ENCODE measurements at places on chromosomes 11 and 22.

GRCh38 chr11:12076840-12077534, 33.4 kb upstream of the MICAL2 start:
- DNase-seq: no peak

GRCh38 chr11:113814181-113814580, 34.6 kb downstream of the CLDN25 start:
- DNase-seq: no peak

GRCh38 chr11:1504138-1504537, 17.6 kb upstream of the MOB2 start:
- DNase-seq: no peak

DNA sequence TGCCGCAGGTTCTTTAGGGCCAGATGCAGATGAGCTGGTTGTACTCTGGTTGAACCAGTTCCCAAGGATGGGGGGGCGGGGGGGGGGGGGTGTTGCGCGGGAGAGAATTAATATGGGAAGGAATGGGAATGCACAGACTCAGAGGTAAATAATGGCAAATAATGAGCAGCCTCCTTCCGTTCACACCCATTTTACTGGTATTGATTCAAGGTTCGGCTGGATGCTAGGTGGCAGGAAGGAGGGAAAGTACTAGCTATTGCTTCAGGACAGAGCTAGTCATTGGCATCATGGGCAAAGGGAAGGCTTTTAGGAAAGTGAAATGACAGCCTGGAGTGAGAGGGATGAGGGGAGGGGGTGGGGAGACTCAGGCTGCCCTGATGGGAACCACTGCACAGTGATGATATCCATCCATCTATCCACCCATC, at the start of gene VSTM5:
Gene VSTM5, minus strand, starts transcription at position 25 of the 425 bp plus-strand sequence. CDS start 116 bp downstream, outside the sequence.
- DNase-seq: no peak

DNA sequence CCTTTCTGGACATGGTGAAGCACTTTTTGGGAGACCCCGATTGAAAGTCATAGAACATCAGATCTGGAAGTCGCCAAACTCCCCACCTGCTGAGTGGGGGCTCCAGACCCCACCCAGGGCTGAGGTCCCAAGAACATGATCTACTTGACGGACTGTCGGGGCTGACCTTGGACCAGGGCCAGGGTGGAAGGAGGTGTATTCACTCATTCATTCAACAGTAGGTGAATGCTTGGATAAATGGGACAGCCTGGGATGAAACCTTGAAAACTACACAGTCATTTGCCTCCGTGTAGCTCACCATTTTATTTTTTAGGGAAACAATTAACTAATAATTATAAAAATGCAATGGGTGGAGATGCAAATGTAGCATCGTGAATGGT, 629.0 kb downstream of the BRD1 start:
- DNase-seq: peak; percentile 46

DNA sequence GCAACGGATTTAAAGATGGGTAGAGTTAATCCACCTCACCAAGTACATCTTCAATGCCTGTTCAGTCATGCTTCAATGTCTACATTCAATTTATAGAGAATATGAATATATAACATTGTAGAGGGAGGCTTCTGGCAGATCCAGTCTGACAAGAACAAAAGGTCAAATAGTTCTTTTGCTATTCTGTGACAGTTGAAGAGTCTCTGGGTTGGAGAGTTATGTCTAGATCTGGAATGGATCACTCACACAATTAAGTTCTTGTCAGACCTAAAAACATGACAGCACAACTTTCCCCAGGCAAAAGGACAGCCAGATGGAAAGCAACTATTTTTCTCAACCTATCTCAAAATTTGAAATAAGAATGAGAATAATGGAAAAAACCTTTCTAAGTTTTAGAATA, 15.3 kb upstream of the GAB2 start:
- DNase-seq: no peak

GRCh38 chr22:17952273-17952801, 72.0 kb downstream of the MICAL3 start:
- no peak for DNase-seq

- DNase-seq: no peak
These were observed 13.5 kb downstream of the OAF start for GRCh38 chr11:120224361-120224760.

DNA sequence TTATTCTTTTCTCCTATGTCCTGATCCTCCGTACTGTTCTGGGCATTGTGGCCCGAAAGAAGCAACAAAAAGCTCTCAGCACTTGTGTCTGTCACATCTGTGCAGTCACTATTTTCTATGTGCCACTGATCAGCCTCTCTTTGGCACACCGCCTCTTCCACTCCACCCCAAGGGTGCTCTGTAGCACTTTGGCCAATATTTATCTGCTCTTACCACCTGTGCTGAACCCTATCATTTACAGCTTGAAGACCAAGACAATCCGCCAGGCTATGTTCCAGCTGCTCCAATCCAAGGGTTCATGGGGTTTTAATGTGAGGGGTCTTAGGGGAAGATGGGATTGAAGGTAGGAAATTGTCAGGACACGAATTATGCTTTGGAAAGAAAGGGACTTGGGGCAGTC, 843 bp downstream of the OR51T1 start:
- DNase-seq: no peak

- DNase-seq: no peak
These were observed 16.1 kb upstream of the PCF11 start for GRCh38 chr11:83140691-83141455.

DNA sequence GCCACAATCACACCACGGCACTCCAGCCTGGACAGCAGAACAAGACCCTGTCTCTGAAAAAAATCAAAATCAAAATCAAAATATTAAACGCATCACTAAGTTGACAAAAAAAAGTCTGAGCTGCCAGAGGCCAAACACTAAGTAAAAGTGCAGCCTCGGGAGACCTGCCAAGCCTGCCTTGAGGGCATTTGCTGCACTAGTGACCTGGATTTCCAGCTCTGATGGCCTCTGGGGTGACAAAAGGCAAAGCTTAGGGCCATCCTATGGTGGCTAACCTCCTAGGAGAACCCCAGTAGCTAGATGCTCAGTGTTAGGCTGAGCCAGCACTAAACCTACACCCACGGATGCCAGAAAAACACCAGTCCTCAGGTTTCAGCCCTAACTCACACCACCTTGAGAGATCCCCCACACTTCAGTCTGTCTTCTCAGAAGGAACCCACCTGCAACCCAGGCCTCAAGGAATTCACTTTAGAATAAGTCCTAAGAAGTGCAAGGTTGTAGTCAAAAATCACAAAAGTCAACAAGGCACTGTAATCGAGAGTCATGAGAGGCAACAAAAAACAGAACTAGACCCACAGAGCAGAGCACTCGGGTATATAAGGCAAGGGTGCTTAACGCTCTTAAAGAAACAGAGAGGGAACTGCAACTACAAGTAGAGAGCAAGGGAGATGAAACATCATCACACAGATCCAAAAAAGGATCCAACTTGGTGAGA, 28.6 kb downstream of the GNB1L start:
- DNase-seq: peak; percentile 15

DNA sequence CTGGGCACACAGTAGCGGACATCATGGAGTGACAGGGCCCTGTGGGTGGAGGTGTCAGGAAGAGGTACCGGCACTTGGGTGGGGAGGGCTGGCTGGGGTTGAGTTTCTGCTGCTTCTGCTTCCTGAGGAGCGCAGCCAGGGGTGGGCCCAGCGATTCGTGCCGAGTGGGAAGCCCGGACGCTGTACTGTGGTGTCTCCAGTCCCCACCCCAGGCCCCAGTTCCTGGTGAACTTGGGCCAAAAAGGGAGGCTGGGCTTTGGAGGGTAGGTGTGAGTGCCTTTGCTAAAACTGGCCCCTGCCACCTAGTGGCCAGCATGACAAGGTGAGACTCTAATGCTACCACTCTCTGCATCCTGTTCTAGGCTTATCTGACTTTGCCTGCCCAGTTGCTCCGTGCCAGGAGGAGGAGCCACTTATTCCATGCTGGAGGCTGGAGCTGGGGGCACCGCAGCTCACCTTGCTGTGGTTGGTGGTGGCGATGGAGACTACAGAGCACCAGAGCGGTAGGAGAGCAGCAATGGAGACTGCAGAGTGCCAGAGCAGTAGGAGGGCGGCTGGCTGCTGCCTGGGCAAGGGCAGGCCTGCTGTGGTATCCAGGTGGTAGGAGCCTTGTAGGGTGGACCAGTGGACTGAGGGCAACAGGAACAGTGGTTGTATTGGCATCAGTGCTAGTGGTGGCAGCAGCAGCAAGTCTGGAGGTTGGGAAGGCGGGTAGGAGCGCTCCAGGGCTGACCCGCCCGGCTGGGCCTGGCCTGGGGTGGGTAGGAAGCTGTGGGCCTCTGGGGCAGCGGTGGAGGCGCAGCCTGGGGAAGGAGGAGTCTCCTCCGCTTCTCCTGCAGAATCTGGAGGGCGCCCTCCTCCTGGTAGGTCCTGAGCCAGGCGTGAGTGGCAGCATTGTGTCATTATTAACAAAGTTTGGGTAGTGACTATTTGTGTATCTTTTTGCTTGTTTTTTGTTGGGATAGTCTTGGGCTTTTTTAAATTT, 2.2 kb upstream of the RFPL2 start:
- DNase-seq: no peak

DNA sequence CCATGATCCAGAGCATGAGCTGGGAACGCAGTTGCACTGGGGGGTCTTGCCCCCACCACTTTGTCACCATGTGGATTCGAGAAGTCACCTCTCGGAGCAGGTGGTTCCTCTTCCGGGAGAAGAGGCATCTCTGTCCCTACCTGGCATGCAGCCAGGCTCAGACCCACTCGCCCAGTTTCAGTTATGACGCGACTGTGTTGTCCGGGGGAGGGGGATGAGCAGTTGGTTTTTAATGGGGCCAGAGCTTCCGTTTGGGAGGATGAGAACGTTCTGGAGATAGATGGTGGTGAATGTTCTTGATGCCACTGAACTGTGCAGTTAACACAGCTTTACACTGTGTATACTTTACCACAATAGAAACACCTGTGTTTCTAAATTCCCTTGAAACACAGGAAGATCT, 41.5 kb downstream of the DHCR7 start:
- no peak for DNase-seq

- no peak for DNase-seq
These were observed 9.5 kb upstream of the OR5B12 start for GRCh38 chr11:58451585-58451984.

DNA sequence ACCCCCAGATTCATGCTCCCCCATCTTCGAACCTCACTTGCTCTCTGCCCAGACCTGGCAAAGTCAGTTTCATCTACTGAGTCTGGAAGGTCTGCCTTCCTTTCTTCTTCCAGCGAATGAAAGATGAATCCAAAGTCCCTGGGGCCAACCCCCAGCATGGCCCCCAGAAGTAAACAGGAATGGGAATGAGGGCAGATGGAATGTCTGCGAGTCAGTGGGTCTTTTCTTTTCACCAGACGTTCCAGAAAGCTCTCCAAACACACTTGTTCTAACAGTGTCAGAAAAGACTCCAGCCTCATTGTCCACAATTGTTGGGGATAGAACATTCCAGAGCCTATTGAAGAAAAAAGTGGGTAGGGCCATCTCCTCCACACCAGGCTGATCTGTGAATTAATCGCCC, 28.6 kb downstream of the RIBC2 start:
- DNase-seq: no peak

GRCh38 chr11:130062026-130062425, 7.7 kb upstream of the APLP2 start:
- no peak for DNase-seq

DNA sequence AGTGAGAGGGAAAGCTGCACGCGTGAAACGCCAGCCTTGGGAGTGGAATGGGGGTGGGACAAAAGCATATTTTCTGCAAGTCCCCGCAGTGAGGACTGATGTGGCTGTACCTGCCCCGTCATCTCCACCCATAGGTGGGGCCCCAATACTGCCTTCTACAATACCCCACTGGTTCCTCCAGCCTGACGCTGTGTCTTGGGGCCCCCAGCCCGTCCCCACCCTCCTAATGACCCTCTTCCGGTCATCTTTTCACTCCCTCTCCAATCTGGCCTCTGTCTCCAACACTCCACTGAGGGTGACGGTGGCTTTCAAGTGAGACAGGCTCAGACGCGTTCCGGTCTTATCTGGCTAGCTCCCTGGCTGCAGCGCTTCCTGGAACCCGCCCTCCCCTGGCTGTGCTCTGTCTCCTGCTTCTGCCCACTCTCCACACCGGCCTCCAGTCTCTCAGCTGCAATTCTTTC, 104.2 kb downstream of the MICAL3 start:
- DNase-seq: no peak

DNA sequence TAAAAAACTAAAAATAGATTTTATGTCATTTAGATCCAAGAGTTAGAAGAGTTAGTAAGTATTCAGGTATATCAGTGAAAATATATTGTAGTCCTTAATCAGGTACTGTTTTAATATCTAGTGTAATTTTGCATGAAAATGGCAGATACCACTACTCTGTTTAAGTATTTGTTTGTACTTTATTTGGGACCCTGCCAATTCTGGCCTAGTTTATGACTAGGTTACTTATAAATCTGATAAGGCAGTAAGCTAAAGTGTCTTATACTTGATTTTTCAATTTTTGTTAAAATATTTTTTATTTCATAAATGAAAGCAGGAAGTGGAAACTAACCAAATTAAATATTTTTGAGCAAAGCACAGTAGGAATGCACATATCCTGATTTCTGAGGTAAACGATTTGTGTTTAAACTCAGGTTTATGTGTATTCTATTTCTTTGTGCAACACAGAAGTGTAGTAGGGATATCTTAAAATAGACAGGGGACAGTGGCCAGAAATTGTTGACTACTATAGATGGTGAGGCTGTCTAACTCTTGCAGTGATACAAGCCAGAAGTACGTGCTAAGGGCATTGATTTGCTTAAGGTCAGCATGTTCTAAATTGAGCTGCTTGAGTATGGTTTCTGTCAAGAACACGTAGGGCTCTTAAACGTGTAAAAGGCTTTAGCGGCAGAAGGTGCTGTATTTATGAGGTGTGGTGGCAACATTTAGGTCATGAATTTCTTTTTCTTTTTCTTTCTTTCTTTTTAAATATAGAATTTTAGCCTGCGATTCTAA, 34.0 kb downstream of the HIPK3 start:
- no peak for DNase-seq

GRCh38 chr11:121909596-121909995, 206.4 kb downstream of the BLID start:
- no peak for DNase-seq

DNA sequence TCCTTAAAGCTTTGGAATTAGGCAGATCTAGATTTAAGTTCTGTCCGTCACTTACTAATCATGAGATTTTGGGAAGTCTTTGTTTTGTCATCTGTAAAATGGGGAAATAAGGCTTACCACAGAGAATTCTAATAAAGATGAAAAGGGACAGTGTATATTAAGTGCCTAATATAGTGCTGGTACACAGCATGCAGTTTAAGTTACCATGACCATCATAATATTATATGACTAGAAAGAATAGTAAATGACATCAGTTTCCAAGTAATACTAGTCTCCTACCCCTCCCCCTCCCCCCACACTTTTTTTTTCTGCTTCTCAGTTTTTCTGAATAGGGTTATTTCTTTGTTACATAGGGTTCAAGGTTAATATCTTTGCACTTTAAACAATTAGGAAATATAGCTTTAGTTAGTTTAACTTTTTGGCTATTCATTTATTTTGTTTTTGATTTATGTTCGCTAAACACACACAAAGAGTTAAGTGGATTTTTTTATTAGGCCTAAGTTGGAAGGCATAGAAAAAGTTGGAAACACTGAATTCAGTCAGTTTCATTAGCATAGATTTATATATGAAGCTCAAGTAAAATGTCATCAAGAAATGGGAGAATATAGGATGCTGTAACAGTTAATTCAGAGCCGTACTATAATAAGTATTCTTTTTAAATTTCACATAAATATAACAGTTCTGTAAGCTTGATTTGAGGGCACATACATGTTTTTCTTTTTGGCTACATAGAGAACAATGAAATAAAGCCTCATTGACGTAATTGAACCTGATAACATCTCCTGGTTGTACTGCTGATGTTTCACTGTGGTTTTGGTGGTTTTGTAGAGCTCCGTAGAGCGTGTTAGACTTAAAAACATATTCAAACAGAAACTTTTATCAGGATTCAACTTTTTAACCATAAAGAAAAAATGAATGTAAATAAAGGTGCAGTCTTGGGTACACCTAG, 121.2 kb downstream of the PDE3B start:
- DNase-seq: no peak

All from breast epithelium (tissue), 4 donors.